HT-29 (cell line): ENCODE measurements at places on chromosomes 7 and 10. TPM values are rescaled to one million over a fixed set of nuclear protein-coding genes. Genes with fewer than 3 reads are reported as not detected.

Gene FAM25A
- total RNA-seq = 0.76 TPM in 1 of 2 replicates, not detected in the other

Gene GSTO2
- 31.4 and 31.8 TPM in 2 replicates for total RNA-seq

Gene WAC
- 47.9 and 55.2 TPM in 2 replicates for total RNA-seq

Gene HMX3
- not detected in 2 replicates for total RNA-seq

Gene FAM25G
- not detected in 2 replicates for total RNA-seq

Gene ECHDC3
- 0.70 and 2.6 TPM in 2 replicates for total RNA-seq

Gene MARCHF5
- total RNA-seq = 1.9 and 2.7 TPM in 2 replicates

DNA sequence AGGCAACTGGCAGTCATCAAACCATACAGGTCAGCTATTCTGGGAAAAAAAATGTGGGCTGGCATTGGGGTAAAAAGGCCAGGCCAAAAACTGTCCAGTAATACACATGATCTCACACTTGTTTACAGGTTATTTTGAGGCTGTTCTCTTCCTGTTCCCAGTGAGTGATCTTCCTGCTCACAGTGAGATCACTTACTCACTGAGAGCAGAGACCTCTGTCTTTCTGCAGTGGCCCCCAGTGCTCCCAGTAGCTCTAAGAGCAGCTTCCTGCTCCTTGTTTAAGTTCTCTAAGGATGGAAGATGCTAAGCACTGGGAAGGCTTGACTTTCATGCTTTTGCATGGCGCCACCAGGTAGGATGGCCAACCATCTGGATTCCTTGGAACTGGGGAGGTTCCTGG is 93.5 kb upstream of the KIAA1217 start:
- DNase-seq = no peak

GRCh38 chr10:43196981-43197833 is 59.0 kb downstream of the CSGALNACT2 start:
- no peak for DNase-seq

DNA sequence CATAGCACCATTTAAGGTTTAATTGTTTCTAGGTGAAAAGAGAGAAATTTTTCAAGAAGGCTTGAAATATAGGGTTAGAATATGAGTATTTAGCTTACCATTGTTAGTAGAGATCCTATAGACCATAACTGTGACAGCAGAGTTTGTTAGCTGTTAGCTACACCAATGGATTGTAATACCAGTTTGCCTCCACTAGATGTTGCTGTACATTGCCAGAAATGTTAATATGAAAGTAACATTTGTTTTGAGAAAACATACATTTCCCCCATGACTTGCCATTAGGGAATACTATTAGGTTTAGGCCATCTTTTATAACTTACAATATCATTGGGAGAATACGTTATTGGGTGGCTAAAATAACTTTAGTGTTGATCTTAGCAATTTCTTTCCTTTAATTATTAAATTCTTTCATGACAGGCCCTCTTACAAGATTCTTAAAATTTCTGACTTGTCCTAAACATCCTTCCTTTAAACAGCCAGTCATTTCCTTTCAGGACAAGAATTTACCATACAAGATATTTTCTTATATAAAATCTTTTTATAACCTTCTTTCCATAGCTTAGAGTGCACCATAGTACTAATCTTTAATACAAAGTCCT is 39.5 kb downstream of the ZNF117 start:
- DNase-seq = peak; percentile 77

DNA sequence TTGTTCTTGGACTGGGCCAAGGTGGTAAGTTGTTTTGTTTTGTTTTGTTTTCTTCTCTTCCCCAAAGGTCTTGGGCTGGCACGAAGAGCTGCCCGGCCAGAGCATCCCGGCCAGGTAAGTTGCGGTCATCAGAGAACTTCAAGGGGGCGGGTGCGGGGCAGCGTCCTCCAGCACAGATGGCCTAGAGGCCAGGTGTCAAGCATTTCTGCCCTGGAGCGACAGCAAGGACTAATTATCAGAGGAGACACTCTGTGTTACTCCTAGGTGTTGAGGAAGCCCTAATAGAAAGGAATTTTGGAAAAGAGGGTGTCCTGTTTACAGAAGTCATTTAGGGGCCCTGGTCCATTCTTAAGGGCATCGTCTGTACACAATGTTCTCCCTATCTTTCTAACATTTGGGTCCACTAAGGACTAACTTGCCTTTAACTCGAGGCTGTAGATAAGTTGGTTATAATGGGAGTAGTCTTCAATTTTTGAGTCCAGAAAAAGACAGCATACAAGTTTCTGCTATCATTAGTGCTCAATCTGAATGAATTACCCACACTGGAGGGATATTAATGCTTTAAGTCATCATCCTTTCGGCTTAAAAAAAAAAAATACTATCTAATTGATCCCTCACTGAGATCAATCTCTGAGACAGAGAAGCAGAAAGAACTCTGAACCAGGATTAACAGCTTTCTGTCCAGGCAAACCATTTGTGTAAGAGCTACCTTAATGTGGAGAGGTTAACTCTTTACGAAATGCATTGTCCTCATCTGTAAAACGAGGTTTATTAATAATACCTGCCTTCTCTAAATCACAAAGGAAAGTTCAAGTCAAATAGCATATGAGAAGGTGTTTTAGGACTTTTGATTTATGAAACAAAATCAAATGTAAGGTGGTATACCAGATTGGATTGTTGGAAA is 1.5 kb downstream of the ITGB8 start:
- peak; percentile 66 for DNase-seq

- DNase-seq = peak; percentile 69
Measured at GRCh38 chr10:17353568-17354300, 100.7 kb downstream of the ST8SIA6 start.

DNA sequence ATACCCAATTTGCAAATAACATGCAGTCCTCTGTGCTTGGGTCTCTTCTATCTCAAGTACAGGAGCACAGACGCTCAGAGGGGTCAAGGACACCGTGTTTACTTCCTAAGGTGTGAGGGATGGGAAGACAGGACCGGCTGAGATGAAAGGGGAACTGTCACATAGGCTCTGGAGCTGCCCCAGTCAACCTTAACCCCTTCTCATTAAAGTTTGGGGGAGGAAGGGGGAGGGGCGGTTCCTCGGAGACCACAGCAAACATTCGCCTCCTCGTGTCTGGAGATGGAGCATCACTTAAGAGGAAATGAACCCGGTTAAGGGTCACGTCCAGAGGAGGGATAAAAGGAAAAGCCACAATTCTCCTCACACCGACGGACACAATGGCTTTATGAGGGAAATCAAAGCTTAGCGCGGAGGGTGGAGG is 1.1 kb downstream of the SH3PXD2A start:
- DNase-seq = peak; percentile 27

DNA sequence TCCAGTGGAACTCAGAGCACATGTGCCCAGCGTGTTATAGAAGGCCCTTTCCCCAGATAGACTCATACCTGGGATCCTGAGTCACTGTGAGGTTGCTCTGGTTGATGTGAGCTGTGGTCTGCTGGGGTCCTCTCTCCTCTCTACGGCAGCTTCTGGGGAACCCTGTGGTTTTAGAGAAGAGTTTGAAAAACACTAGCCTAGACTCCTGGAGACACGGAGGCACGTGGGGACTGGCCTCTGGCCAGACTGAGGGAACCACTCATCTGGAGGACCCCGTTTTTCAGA is 10.3 kb downstream of the ZNF775 start:
- no peak for DNase-seq

- DNase-seq = peak; percentile 54
Measured at GRCh38 chr10:69413221-69413865, 3.4 kb downstream of the TACR2 start.

- peak; percentile 26 for DNase-seq
Measured at GRCh38 chr10:59465088-59465487, 102.7 kb upstream of the FAM13C start.

DNA sequence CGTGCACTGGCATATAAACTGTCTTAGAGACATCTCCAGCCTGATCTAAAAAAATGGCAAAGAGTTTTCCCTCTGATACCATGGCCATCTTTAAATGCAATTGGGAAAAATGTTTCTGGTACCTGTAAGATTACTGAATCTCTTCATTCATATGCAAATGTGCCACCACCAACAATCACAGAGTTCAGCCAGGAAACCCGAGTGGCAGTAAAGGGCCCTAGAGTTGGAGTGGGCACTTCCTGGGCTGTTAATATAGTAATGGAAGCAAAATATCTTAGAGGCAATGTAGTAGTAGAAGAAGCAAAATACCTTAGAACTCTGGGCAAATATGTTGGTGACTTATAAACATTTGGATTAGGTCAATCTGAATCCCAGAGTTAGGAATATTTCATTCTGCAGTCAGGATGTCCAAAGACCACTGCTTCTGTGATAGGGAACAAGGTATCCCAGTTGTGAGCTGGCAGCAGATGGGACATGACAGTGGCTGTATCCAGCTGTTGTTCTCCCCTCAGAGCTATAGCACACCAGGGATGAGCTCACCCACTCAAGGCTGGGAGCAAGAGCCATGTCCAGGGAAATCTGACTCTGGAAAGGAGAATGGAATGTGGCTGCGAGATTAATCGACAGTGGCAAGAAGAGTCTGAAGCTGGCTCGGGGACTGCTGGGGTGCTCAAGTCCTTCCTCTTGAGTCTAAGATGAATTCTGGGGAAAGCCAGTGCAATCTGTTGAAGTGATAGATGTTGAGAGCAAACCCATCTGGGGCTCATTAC is 332.1 kb downstream of the PHTF2 start:
- DNase-seq = no peak

- DNase-seq = no peak
Measured at GRCh38 chr10:74097776-74098175, 52.9 kb downstream of the AP3M1 start.

DNA sequence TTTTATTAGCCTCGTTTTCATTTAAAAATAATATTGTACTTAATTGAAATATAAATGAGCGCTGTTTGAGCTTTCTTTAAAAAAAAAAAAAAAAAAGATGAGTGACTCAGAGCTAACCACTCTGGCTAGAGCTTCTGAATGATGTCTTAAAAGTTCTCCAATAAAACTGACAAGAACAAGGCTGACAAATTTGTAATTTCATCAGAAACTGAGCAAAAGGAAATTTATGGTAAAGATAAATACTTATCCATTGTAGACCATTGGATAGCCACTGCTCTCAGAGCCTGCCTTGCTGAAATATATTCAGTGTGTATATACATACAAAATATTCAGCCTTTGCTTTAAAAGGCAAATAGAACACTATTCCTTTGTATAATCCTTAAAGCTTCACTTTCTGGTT is 91.2 kb upstream of the OIT3 start:
- no peak for DNase-seq

- DNase-seq = no peak
Measured at GRCh38 chr10:129114588-129114987, 352.5 kb upstream of the MGMT start.

DNA sequence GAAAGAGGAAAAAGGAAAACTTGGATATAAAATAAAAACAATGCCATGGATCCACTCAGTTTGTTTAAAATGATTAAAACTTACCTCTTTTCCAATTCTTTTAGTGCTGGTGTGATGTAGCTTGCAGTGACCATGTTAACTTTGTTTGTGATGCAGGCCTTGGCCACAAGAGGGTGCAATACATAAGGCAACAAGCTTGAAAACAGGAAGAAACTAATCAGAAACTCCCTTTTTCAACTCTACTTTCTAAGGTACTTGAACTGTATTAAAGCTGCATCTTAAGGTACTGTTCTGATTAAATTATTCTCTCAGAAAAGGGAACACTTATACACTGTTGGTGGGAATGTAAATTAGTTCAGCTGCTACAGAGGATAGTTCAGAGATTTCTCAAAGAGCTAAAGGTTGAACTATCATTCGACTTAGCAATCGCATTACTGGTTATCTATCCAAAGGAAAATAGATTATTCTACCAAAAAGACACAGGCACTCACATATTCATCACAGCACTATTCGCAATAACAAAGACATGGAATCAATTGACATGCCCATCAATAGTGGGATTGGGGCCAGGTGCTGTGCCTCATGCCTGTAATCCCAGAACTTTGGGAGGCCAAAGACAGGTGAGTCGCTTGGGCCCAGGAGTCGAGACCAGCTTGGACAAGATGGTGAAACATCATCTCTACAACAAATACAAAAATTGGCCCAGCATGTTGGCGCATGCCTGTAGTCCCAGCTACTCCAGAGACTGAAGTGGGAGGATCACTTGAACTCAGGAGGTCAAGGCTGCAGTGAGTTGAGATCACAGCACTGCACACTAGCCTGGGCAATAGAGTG is 50.9 kb downstream of the AASS start:
- DNase-seq = peak; percentile 86

DNA sequence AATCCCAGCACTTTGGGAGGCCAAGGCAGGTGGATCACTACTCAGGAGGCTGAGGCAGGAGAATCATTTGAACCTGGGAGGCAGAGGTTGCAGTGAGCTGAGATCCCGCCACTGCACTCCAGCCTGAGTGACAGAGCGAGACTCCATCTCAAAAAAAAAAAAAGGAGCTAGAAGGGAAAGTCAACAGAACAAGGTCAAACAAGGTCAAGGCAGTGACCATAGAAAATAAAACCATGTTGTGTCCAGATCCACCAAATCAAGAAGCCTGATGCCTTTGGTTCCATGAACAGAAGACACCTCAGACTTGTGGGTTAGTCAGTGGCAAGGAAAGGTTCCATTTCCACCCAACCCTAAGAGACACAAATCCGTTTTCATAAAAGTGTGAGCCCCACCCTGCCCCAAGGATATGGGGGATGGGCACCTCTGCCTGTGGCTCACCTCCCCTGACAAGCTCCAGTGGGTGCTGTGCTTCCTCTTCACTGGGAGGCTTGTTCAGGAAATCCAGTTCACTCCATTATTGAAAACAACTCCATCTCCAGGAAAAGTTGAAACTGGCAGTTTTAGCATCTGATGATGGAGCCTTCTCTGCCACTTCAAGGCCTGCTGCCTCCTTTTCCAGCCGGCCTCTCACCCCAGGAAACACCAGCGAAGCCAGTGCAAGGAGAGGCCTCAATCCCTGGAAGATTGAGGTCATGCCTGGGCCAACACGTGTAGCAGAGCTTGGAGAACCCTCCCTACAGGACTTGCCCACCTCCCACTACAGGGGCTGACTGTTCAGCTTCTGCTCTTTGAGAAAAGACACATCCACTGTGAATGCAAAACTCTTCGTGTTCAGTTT is 152.9 kb downstream of the NRF1 start:
- no peak for DNase-seq

DNA sequence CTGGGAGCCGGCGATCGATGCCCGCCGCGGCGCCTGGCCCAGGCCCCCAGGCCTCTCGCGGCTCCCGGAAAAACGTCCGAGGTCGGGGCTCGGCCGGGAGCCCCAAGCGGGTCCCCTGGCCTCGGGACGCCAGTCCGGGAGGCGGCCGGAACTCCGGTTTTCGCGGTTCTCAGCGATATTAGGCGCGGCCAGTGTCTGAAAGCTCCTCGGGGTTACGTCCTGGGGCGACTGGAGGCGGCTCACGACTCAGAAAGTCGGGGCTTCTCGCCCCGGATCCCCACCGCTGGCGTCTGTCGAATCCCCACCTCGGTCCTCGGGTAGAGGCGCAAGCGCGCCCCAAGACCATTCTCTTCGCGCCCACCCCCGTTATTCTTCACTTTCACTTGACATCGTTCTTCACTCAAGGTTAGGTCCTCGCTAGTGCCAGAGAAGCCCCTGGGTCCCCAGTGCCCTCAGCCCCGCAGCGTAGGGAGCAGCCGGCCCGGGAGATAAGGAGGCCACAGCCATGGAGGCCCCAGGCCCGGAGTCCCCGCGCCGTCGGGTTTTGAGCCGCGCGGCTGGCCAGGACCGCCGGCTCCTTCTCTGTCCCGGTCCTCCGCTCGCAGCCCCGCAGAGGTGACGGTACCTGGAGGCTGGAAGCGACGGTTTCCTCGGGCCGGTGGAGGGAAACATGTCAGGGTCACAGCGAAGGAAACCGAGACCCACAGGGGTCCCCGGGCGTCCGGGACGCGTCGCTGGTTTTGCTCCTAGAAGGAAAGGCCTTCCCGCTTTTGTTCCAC is 35.2 kb upstream of the EBLN1 start:
- no peak for DNase-seq

GRCh38 chr7:111820621-111821020 is 258.3 kb upstream of the IMMP2L start:
- no peak for DNase-seq
